ENCODE measurements at places on chromosomes 12 and 14.

- DNase-seq = no peak
Measured at GRCh38 chr14:81826081-81826480, 292.4 kb upstream of the SEL1L start.

DNA sequence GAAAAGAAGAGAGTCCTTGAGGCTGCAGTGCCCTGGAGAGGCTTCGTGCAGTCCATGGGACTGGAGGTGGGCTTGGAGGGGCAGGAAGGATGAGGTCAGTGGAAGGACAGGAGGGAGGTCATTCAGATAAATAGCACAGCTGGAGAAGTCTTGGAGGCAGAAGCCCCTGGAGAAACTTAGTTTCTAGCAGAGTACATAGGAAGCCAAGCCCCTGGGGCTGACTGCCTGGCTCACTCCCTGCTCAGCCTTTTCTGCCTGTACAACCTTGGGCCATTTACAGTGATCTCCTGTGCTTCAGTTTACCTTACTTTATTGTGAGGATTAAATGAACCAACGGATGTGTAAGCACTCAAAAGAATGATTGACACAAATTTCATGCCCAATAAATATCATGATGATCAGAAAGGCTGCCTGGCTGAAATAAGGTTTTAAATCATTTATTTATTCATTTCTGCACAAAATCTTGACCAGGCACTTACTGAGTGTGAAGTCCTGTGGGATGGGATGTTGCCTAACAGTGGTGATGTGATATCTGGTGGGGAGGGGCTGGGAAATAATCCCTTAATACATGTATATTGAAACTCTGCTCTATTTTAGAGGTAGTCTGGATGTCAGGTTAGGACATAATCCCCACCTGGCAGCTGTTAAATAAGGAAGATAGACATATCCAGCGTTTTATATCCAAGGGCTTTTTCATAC lies 54.3 kb downstream of the PLEKHG7 start:
- no peak for DNase-seq

DNA sequence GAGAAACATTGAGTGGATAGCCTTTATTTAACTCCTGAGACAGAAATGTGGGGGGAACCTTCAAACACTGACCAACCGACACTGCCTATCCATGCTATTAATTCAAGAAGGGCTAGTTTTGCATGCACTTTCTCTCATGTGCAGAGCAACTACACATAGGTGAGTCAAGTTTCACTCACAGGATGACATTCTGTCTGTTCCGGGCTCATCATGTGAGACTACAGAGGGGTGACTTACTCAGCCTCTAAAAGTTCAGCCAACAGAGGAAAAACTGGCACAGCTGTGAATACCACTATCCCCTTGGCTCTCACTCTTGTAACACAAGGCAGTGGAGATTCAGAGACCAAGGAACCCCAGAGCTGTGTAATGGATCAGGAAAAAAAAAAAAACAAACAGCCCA lies 13.3 kb downstream of the BEST3 start:
- no peak for DNase-seq

DNA sequence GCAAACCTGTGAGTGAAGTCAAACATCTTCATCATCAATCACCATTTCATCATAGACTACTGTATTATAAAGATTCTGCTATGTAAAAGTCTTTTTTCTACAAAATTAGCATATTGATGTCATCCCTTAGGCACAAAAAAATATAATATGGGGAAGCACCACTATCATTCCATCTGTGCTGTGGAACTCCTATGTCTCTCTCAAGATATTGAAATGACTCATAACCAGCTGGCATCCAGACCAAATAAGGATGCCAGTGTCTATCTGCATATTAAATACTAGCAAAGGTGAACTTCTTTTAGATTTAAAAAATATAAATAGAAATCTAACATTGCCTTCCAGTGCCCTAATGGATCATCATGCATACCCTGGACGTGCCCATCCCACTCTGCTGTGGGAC lies 17.9 kb upstream of the DCAF5 start:
- no peak for DNase-seq

DNA sequence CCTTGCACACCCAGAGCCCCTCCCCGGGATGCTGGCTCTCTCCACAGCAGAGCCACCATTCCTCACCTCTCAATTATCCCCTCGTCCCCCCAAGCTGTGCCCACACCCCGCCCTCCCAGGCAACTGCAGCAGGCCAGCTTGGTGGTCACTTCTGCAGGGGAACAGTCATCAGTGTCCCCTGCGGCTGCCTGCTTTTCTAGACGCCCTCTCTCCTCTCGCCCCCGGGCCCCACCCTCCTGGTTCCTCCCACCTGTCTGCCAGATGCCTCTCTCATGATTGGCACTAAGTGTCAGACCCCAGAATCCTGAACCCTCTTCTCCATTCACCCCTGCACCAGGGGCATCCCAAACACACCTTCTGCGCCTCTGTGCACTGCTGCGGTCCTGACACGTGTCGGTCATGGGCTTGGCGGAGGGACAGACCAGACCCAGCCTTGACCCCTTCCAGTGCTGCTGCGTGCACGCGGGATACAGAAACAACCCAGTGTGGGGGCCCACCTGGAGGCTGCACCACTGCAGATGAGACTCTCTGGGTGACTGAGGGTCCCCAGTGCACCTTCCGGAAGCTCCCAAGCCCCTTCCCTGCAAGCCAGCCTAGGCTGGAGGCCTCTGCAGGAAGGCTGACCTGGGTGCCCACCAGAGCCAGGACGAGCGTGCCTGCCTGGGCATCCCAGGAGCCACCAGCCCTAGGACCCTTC lies 99.5 kb downstream of the SETD3 start:
- no peak for DNase-seq

DNA sequence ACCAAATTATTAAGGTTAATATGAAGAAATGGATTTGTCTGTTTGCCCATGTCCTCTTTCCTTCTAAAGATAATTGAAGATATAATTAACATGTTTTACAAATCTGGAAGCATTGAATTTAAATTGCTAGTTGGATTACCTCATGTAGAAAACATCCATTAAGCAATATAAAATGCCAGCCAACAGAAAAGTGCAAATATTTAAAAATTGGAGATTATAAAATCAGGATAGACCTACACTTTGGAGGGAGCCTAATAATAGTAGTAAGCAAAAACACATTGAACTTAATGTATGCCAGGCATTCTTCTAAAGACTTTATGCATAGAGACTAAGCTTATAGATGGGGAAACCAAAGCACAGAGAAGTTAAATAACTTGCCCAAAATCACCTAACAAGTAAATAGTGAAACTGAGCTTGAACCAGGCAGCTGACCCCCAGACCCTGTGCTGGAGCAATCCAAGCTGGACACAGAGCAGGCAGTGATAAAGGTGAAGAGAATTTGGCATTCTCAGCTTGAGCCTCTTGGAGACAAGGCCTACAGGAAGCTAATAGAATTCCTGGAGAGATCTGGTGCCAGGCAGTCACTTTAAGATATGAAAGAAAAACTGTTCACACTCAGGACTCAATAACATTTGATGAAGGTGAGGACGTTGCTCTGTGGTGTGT lies 119.8 kb downstream of the ASCL1 start:
- DNase-seq = no peak

- DNase-seq = no peak
Measured at GRCh38 chr12:70660620-70661219, 23.5 kb upstream of the PTPRB start.

All from suprapubic skin (tissue), 4 donors.